ENCODE measurements at places on chromosomes 3 and 15. TPM values are rescaled to one million over a fixed set of nuclear protein-coding genes. Genes with fewer than 3 reads are reported as not detected.

DNA sequence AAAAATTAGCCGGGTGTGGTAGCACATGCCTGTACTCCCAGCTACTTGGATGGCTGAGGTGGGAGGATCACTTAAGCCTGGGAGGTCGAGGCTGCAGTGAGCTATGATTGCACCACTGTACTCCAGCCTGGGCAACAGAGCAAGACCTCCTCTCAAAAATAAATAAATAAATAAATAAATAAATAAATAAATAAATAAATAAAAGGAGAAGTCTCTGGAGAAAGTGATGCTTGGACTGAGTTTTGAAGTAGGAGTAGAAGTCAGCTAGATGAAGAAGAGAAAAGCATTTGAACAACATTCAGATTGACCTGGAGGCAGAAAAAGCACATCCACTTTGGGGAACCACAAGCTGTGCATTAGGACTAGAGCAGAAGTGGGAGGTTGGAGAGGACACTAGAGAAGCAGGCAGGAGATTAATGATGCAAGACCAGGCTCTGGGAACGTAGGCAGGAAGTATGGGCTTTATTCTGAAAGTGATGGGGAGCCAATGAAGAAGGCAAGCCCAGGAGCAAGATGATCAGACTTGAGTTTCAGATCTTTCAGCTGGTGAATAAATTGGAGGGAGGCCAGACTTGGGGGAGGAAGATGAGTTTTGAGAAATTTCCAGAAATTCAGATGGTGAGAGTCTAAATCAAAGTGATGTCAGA is 48.7 kb downstream of the KLHL6 start:
- no peak for DNase-seq

DNA sequence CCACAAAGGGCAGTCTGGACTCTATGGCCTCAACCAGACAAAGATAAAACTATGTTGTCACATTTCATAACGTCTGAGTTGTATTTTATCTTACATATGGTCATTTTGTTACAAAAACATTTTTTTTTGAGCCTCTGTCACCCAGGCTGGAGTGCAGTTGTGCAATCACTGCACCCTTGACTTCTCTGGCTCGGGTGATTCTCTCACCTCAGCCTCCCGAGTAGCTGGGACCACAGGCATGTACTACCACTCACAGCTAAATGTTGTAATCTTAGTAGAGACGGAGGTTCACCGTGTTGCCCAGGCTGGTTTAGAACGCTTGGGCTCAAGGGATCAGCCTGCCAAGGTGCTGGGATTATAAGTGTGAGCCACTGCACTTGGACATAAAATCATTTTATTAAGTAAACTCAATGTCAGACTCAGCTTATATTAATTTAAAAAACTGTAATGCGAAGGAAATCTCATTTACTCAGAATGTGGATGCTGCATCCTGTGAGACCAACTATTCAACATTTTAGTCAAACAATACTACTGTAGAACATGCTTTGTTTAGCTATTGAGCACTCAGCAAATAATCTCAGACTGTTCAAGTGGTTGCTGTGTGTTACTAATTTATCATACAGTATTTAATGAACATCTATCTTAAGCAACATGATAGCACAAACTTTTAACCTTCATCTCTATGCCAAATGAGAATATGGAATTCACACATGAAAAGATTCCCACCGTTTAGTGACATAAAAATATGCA is 209.2 kb downstream of the TBL1XR1 start:
- no peak for DNase-seq

- DNase-seq: no peak
Measured at GRCh38 chr3:14452740-14453710, 50.6 kb downstream of the SLC6A6 start.

- DNase-seq: no peak
Measured at GRCh38 chr3:19074257-19074900, 73.9 kb upstream of the KCNH8 start.

DNA sequence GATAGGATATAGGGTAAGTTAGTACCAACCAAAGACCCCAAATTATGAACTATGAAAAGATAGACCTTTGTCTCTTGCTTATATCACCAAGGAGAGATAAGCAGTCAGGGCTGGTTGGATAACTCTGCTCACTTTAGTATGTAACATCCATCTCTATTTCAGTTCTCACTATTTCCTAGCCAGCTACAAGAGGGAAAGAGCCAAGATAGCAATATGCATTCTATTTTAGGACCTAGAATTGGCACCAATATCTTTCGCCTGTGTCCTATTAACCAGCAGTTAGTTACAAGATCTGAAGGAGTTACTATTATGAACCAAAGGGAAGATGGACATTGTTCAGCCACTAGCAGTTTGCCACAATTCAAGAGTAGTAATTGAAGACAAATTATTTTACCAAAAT is 457.5 kb downstream of the NSUN3 start:
- no peak for DNase-seq

The CPA3 gene
- not detected for total RNA-seq

The ETV5 gene
- total RNA-seq: 3.3 TPM

The CCR9 gene
- not detected for total RNA-seq

The SLC41A3 gene
- 17.3 TPM for total RNA-seq

The COLQ gene
- 0.96 TPM for total RNA-seq

The ZNF662 gene
- total RNA-seq: 0.47 TPM

All from activated T-helper 1 cell treated with anti-CD3 and anti-CD28 coated beads, Interleukin-12 subunit alpha, Interleukin-12 subunit beta, Interleukin-2, Interleukin-4 antibody, amounts not matched to agents 30 ng/mL and 10 ng/mL and 1 ng/mL, durations not matched to agents 14 hours and 24 hours and 36 hours (primary cell).